HTR-8/SVneo (cell line): ENCODE measurements at places on chromosomes 13 and 19.
A peak's percentile ranks its signal among the peaks of the same experiment; 100 is the strongest.

DNA sequence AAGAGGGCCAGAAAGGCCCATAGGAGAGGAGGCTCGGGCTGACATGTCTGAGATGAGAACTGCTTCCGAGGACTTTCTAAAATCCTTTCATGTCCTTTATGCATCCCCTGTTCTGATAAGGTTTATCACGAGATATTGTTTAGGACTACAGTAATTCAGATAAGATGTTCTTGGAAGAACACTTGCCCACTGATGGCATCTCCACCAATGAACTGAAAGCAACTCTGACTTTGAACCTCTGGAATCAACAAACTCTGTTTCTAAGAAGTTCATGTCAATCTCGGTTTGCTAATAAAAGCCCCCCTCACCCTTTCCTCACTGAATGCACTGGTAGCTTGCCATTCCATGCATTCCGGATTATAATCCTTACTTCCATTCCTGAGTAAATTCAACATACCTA is 90.9 kb downstream of the FGF9 start:
- DNase-seq, result no peak

- no peak for DNase-seq
Measured at GRCh38 chr13:47081246-47081645, 184.4 kb upstream of the HTR2A start.

GRCh38 chr19:52095172-52096014 is at the start of gene ZNF841:
TSS of gene ZNF841 (minus strand) at chr19:52095765. CDS start at chr19:52084801, 10,964 bp downstream.
- DNase-seq, result peak; percentile 81

DNA sequence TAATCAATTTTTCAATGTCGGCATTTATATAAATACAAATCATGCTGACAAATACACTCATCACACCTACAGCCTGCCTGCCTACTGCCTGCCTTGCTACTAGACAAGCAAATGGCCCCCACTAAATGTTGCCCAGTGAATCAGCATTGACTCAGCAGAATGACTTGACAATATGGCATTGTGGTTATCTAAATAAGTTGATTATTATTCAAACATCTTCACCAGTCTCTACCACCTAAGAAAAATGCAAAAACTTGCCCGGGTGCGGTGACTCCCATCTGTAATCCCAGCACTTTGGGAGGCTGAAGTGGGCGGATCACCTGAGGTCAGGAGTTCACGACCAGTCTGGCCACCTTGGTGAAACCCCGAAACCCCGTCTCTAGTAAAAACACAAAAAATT is 296.1 kb downstream of the PCDH9 start:
- peak; percentile 0 for DNase-seq

GRCh38 chr19:18809149-18809868 is 18.2 kb upstream of the COMP start:
- no peak for DNase-seq

DNA sequence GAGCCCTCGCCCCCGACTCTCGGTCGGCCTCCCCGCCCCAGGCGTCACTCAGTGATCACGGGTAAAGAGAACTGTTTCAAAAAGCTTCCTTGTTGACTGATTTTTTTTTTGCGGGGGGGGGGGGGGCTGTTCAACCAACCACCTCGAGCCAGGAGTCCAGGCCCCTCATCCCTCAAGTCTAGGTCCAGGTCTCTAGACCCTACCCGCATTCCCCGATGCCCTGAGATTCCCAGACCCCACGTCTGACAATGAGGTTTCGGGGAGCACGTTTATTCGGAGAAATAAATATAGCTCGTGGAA is 4.3 kb downstream of the HRC start:
- DNase-seq, result no peak

DNA sequence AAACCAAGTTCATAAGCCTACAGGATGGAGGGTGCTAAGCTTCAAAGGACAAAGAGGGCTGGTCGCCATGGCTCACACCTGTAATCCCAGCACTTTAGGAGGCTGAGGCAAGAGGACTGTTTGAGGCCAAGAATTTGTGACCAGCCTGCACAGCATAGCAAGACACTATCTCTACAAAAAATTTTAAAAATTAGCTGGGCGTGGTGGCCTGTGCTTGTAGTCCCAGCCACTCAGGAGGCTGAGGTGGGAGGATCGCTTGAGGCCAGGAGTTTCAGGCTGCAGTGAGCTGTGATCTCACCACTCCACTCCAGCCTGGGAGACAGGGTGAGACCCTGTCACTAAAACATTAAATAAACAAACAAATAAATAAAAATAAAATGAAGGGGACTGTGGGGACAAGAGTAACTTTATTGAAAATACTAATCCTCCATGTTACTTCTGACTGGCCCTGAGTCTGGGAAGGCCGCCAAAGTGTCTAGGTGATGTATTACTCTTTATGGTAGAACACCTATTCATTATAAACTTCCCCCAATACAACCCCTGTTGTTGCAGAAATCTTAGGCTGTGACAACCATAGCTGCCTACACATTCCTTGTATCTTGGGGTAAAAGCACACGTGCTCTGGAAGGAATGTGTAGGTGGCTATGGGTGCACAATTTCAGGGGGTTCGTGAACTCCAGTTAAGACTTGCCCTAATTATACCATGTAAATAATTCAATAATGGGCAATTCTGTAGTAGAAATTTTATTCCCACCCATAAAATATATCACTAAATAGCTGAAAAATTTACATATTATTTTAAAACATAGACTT is 14.6 kb upstream of the URAD start:
- DNase-seq, result no peak

DNA sequence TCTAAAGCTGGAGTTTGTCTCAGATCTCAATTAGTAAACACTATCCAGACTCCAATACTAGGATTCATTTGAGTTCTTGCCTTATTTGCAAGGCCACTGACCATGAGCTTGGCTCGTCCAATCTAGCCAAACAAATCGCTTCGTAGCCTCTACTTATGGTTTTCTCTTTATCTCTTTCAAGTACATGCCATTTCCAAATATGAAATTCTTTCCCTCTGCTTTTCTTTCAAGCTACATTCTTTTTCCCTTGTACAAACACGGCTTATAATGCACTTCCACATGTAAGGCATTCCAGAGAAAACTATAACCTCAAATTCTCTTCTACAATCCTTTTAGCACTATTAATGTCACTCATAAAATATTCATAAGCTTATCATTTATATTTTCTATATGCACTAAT is 10.9 kb upstream of the N4BP2L1 start:
- DNase-seq, result no peak

GRCh38 chr19:1170938-1171754 is 2.9 kb downstream of the SBNO2 start:
- DNase-seq, result no peak

GRCh38 chr19:32166238-32166637 is 179.2 kb upstream of the ZNF507 start:
- no peak for DNase-seq
